ENCODE measurements at places on chromosomes 3 and 15.

DNA sequence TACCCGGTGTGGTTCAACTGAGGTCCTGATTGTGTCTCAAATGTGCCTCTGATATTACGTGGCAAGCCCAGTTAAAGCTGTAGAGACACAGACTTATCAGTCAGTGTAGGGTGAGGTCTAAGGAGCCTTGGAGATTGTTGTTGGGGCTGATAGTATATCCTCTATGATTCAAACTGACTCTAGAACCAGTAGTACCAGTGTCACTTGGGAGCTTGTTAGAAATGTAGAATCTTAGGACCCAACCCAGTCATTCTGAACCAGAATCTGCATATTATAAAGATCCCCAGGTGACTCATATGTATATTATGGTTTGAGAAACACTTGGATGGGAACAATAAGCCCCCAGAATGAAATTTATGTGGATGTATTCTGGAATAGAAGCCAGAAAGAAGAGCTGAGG is 83.5 kb downstream of the PIK3R4 start:
- DNase-seq = no peak

DNA sequence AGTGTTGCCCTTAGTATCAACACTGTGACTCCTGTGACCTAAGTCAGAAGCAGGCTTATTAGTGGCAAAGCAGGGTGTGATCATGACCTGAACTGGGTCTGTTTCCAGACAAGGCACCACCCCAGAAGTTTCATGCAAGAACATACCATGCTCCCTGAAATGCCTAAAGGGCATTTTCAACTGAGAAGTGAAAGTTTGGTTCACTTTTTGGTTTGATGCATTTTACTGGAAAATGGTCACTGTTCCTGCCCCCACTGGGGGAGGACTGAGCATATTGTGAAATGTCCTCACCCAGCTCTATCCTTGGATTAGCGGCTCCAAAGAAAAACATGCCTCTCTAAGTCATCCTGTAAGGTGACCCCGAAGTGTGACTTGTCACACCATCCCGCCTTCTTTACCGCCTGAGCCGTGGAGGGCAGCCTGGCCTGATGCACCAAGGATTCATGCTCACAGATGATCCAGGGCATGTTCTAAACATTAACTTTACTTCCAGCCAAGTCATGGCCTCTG is 3.1 kb upstream of the FAM240A start:
- DNase-seq = no peak

- DNase-seq = no peak
Measured at GRCh38 chr15:29376590-29376989, 107.0 kb upstream of the NSMCE3 start.

GRCh38 chr3:49001155-49001554 is 6.0 kb upstream of the WDR6 start:
- DNase-seq = no peak

GRCh38 chr3:59149166-59149565 is 99.3 kb upstream of the CFAP20DC start:
- no peak for DNase-seq

GRCh38 chr3:39202094-39202493 is 9.7 kb upstream of the XIRP1 start:
- no peak for DNase-seq

- DNase-seq = no peak
Measured at GRCh38 chr3:33355611-33356010, 78.4 kb downstream of the FBXL2 start.

GRCh38 chr3:14787630-14788029 is 31.1 kb upstream of the FGD5 start:
- DNase-seq = no peak

- DNase-seq = no peak
Measured at GRCh38 chr3:126465928-126466544, 9.7 kb downstream of the ZXDC start.

DNA sequence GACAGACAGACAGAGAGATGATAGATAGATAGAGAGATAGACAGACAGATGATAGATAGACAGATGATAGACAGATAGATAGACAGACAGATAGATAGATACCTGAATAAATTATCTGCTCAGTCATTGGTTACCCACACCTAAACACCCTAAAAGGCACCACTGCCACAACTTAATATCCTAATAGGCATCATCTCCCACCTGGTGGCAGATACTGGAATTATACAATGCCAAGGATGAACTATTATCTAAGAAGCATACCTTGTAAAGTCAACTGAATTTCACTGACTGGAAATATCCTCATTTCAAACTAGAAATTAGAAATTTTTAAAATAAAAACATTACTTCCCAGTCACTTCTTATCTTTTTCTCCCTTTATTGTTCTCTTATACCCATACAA is 19.4 kb upstream of the ATP8B4 start:
- no peak for DNase-seq

GRCh38 chr3:61847784-61848462 is 286.6 kb downstream of the PTPRG start:
- no peak for DNase-seq

- no peak for DNase-seq
Measured at GRCh38 chr3:63870615-63871005, 6.9 kb downstream of the ATXN7 start.

DNA sequence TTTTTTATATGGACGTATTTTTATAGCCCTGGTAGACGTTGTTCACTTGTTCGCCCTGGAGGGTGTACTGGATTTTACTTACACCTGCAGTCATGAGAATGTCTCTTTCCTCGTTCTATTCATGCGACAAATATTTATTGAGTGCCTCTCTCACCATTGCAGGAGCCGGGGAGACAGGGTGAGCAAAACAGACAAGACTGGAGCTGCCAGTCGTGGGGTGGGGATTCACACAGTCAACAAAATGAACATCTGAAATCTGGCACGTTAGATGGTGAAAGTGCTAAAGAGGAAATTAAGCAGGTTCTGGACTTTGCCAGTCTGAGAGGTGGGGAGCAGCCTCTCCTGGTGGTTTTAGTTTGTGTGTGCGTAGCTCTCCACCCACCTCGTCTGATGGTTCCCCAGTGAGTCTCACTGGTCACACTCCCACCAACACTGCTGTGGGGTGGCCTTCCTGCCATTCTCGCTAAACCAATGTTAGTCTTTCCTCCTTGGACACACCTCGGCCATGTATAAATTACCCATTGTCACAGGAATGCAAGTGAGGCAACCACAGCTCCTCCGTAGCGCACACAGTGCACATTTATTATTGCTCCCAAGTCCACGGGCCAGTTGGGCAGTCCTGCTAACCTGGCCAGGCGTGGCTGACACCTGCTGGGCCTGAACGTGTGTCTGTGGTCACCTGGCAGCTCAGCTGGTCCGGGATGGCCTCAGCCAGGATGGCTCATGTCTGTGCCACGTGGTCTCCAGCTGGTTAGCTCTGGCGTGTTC is 31.5 kb downstream of the FBLN2 start:
- DNase-seq = no peak

DNA sequence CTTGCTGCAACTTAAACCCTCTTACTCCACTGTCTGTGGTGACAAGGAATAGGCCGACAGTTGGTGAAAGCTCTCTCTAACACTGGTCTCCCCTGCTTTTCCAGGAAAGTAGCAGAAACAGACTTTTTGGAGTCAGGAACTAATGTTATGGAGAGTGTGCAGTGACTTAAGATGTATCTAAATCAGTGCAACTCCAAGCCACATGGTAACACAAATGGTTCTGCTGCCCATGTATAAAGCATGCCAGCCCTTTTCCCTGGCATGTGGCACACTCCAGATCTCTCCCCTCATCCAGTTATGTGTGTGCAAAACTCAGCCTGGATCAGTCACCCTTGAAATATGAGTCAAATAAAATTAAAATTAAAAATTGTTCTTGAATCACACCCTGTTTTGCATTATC is 55.4 kb downstream of the SEMA5B start:
- no peak for DNase-seq

GRCh38 chr3:194485881-194486539 is 792 bp downstream of the ATP13A3 start:
- DNase-seq = peak; percentile 70

DNA sequence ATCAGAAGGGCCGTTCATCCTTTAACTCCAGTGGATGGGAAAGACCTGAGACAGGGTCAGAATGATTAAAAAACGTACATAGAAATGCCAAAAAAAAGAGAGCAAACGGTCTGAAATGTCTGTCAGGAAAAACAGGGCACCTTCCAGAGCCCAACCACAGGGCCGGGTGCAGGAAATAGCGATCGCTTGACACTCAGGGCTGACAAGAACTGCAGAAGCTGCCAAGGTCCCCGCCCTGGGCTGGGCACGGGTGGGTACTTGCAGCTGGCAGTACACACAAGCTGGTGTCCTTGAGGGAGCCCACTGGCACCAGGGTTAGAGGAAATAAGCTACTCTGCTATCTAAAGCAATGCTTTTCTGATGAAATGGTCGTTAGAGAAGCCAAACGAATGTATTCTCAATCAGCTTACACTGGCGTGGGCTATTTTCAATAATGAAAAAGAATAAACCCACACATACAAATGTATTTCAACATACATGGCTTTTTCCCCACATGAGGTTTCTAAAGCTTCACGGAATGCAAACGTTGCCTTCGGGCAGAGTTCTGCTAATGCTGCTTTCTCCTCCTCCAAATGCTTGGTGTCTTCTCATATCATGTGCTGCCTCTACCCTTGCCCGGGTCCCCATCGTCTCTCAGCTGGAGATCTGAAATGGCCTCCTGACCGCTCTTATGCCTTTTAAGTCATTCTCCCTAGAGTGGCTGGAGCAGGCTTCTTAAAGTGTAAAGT is 15.6 kb downstream of the FRMD4B start:
- no peak for DNase-seq

GRCh38 chr15:90674476-90674875 is 42.7 kb upstream of the BLM start:
- DNase-seq = no peak

- DNase-seq = no peak
Measured at GRCh38 chr3:45545476-45545875, 49.1 kb upstream of the LIMD1 start.

DNA sequence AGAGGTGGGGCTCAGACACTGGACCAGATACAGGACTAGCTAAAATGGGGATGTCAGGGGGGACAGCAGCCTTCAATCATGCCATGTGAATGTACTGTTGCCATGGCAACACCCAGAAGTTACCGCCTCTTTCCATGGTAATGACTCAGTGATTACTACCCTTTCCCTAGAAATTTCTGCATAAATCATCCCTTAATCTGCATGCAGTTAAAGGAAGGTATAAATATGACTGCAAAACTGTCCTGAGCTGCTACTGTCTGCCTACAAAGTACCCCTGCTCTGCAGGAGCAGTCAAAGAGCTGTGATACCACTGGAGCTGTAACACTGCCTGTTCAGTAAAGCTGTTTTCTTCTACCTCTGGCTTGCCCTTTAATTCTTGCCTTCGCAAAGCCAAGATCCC is 168.2 kb downstream of the PEAK1 start:
- DNase-seq = no peak

DNA sequence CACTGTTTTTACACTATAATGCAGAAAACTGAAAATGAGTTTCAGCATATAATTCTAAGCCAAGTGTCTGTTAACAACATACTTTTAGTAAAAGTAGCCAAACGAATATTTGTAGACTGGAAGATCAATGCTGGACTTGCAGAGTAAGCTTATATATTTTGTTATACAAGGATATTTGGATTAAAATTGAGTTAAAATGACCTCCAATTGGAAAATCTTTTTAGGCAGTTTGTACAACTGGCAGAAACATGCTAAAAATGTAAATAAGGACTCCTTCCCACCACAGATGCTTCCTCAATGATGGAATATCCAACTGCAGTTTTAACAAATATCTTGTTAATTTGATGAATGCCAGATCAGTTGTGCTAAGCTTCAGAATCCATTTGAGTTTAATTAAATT is 25.3 kb downstream of the ZBBX start:
- no peak for DNase-seq

- DNase-seq = no peak
Measured at GRCh38 chr3:32249184-32249782, 10.8 kb downstream of the CMTM8 start.

DNA sequence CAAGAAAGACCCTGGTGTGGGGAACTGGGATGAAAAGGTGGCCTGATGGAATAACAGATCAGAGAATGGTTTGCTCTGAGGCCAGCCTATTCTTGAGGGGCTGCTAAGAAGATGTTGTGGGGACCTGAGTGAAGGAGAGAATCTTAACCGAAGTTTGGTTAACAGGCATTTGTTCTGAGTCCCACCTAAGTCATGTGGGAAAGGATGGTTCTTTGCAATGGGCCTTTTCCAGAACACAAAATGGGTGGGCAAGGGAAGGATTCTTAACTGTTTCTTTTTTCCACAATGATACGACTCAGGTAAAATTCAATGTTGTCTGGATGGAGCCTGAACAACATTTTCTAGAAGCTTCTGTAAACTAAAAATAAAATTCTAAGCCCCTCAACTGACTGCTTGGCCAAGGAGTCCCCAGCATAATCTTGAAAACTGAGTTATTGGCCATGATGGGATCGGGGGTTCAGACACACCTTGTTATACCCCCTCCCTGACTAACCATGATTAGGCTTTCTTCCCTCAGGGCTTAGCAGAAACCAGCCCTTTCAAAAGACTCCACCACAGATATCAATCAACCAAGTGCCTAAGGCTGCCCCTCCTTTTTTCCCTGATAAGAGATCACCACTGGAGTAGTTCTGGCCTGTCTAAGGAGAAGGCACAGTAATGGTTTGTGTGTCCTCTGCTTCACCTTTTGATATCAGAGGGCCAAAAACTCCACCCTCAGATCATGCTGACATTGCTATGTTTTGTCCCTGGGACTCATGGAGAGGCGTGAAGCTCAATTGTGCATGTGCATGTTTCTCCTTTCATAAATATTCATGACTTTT is 30.1 kb downstream of the SCN11A start:
- no peak for DNase-seq

DNA sequence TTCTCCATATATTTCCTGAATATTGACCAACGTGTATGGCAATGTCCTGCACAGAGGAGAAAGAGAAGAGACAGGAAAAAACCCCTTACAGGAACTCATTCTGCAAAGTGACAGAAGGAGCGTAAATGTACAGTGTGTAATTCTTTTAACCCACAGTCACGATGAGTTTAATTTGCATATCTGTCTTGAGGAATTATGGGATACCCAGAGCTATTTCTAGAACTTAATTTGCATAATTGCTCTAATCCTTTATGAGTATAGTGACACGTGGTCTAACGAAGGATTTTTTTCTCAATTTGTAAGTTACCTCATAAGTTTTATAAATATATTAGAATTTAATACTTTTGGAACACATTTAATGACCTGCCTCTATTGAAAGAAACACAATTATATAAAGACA is 9.8 kb downstream of the GPR27 start:
- DNase-seq = no peak

GRCh38 chr3:127137113-127137512 is 55.8 kb upstream of the PRR23E start:
- no peak for DNase-seq

GRCh38 chr3:71035886-71036285 is 547.6 kb downstream of the FOXP1 start:
- no peak for DNase-seq

DNA sequence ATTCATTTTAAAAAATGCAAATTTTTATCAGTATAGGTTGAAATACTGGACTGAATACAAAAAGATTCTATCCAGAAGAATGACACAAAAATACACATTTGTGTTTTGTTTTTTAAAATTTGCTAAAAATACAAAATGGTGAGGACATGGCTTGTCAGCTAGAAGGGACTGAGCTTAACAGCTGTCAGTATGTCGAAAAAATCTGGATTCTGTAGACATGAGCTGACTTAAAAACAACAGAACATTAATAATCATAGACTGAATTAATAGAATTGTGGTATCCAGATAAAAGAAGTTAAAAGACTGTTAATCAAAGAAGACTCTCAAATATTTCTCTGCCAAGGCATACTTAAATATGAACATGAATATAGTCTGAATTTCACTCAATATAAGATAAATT is 244.9 kb upstream of the CBLB start:
- no peak for DNase-seq
